Dermis microvascular lymphatic vessel endothelial cell (primary cell): ENCODE measurements at places on chromosomes 1 and 21. TPM values are rescaled to one million over a fixed set of nuclear protein-coding genes. Genes with fewer than 3 reads are reported as not detected.

- no peak for DNase-seq
Observed at GRCh38 chr1:213829780-213830179, 158.0 kb upstream of the PROX1 start.

GRCh38 chr1:25003457-25004190 is 73.5 kb upstream of the RUNX3 start:
- DNase-seq: no peak

DNA sequence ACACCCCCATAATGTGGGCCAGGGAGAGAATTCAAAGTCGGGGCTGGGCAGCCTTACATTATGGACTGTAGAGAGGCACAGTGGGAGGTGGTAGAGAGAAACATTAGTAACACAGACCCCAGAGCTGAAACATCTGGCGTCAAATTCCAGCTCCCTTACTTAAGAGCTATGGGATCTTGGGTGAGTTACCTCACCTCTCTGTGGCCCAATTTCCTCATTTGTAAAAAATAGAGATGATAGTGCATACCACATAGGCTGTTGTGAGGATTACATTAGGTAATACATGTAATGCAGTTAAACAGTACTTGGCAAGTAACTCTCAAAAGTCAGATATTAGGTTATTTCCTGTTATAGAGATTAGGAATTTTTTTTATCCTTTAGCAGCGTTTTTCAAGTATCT is 160.5 kb upstream of the KIAA0040 start:
- no peak for DNase-seq

Gene RAD54L
- 2.0 and 3.0 TPM in 2 replicates for total RNA-seq

Gene OR2AK2
- not detected in 2 replicates for total RNA-seq

Gene INSRR
- not detected in 2 replicates for total RNA-seq

Gene ESRRG
- total RNA-seq: not detected in 2 replicates

DNA sequence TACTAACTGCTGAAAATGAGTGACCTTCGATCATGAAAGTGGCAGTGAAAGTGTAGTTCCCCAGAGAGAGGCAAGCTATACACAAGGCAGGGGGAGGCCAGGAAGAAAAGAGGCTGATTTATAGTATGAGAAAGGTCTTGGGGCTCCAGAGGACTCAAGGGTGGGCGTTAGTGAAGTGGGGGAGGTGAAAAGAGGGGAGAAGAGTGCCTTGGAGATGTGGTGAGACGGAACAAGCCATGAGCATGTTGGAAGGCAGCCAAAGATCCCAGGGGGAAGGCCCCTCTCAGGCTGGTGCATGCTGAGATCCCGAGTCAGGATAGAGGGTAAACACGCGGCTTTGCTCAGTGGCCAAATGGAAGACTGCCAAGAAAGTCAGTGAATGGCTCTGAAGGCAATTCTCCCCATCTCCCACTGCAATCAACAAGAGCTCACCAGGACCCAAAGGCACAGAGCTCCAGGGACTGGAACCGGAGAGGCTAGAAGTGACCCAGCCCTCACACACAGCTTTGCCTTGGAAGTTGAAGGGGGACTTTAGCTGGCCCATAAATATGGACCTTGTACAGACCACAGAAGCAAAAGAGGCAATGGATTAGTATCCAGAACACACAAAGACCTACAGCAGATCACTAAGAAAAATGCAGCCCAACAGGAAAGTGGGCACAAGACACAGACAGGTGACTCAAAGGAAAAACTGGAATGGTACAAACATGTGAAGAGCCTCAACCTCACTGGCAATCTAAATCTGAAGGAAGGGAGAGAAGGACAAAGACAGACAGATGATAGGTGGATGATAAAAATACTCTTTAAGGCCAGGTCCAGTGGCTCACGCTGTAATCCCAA is 49.6 kb downstream of the HSF2BP start:
- DNase-seq: peak; percentile 94

DNA sequence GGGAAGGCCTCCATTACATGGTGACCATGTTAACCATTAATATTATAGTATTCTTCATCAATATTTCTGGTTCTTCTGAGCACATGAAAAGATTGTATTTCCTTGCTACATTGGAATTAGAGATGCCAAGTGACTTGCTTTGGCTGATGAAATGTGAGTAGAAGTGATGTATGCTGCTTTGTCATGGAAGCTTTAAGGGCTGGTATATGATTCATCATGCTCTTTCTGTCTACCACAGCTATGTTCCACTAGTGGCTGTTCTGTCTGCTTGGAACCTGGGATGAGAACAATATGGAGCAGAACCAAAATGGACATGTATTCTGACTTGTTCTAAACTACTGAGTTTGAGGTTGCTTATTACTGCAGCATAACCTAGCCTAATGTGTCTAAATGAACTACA is 163.3 kb downstream of the TM2D1 start:
- no peak for DNase-seq

DNA sequence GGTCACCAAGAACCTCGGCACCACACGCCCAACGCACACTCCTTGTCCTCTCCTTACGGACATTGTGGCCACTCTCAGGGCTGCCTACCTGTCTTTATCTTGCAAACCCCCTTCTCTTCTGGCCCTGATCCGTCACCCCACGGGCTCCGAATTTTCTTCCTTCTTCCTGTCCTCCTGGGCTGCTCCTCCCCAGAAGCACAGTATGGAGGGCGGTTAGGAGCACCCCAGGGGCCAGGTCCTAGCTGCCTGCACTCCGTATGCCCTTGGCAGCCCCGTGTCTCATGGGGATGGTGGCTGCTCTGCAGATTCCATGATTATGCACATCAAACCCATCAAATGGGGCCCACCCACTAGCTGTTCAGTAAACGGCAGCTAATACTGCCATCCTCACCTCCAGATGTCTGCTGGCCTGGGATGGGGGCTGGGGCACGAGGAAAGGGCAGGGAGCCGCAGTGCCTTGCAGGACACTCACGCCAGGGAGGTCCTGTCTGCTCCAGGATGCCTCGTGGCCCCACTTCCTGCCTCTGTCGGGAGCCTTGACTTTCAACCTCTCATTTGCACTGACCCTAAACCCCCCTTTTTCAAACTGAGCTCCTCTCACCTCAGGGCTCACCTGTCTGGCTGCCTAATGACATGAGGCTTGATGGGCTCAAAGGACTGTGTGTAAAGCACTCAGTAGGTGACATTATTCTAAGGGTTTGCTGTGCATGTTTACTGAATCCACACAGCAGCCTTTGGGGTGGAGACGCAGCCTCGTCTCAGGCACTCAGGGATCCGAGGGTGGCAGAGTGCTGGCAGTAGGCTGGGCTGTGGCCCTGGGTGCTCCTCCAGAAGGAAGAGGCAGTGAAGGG is 4.4 kb downstream of the TTC34 start:
- DNase-seq: no peak

Gene OR2L5
- total RNA-seq: not detected in 2 replicates

Gene MOV10
- 37.5 and 58.7 TPM in 2 replicates for total RNA-seq

- peak; percentile 40 for DNase-seq
Observed at GRCh38 chr1:26284597-26285347, 4.9 kb downstream of the SH3BGRL3 start.

DNA sequence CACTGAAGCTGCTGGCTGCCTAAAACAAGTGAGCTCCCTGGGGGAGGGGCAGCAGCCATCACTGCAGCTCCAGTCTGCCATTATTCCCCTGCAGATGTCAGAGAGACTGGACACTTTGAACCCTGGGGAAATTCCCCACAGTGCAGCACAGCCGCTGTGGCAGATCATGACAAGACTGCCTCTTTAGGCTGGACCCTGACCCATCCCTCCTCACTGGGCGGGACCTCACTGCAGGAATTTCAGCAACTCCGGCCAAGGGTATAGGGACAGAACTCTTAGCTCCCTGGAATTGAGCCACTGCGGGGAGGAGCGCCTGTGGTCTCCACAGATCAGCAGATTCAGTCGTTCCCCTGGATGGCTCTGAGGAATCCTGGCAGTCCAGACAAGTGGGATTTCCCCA is 964.6 kb downstream of the BRINP3 start:
- DNase-seq: no peak

GRCh38 chr1:61853583-61853982 is 111.3 kb downstream of the PATJ start:
- peak; percentile 62 for DNase-seq

- no peak for DNase-seq
Observed at GRCh38 chr1:65813956-65814355, 21.3 kb downstream of the PDE4B start.

GRCh38 chr1:117534995-117535467 is 70.8 kb upstream of the TENT5C start:
- peak; percentile 36 for DNase-seq

Gene CLDN17
- not detected in 2 replicates for total RNA-seq

GRCh38 chr1:201414051-201414738 is 7.3 kb downstream of the TNNI1 start:
- DNase-seq: no peak

Gene ITGB2
- total RNA-seq: 0.13 and 0.25 TPM in 2 replicates

GRCh38 chr1:8523666-8524206 is 205.8 kb downstream of the SLC45A1 start:
- peak; percentile 10 for DNase-seq

DNA sequence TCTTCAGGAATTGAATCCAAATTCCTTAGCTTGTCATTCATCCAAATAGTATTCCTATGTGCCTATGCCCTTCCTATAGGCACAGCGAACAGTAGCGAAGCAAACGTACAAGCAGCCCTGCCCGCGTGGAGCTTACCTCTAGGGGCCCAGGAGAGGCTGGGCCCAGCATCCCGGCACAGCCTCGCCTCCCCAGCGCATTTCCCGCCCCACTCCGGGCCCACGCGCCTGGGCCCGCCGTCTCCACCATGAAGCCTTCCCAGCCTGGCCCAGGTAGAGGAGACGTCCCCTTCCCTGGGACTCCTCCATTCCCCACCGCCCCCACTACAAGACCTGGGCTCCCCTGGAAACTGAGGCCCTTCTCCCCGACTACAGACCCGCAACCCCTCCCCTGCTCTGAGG is 245 bp upstream of the TMEM269 start:
- DNase-seq: no peak

GRCh38 chr1:60935599-60936110 is 146.7 kb upstream of the NFIA start:
- DNase-seq: no peak

Gene LCA5L
- total RNA-seq: 0.26 and 0.38 TPM in 2 replicates

- no peak for DNase-seq
Observed at GRCh38 chr1:3713840-3714239, 38.4 kb upstream of the CCDC27 start.

Gene GLIS1
- under 0.01 TPM in 1 of 2 replicates, not detected in the other for total RNA-seq

DNA sequence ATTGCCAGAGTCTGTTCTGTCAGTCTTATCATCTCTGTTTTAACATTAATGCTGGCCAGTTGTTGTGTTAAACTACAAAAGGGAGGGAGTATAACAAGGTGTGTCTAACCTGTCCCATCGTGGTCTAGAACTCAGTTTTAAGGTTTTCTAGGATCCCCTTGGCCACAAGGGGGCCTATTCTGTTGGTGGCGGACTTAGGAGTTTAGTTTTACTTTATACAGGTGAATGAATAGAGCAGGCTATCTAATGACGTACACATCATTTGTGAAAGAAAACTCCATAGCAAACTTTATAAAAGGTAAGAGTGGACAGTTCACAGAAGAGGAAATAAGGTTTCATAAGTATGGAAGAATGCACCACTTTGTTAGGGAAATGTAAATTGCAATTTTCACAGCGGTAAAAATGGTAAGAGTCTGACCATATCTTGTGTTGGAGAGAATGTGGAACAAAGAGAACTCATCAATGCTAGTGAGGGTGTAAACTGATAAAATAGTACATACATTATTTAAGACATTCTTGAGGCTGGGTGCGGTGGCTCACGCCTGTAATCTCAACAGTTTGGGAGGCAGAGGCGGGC is 2.5 kb upstream of the ATF6 start:
- peak; percentile 51 for DNase-seq

- DNase-seq: no peak
Observed at GRCh38 chr1:156229809-156230472, 12.0 kb upstream of the BGLAP start.

Gene TOMM20
- total RNA-seq: 73.6 and 92.5 TPM in 2 replicates

GRCh38 chr1:245742896-245743295 is 588.1 kb downstream of the KIF26B start:
- DNase-seq: no peak

DNA sequence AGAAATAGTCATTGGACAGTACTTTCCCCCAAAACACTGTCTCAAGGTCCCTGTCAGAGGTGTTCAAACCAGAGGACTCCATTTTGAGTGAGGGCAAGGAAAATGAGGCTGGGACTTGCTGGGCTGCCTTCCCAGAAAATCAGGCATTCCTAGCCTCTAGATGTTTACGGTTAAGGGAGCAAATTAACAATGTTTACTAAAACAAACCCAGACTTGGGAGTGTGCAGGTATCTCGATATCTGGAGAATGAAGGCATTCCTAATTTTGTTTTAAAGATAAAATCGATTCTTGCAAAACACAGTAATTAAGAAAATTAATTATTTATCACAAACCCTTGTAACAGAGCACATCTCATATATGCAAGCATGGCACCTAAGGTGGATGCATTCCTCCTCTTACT is 48.9 kb upstream of the CITED4 start:
- DNase-seq: no peak

Gene ESPN
- 0.90 and 1.3 TPM in 2 replicates for total RNA-seq

GRCh38 chr1:201883786-201884185 is 4.9 kb upstream of the SHISA4 start:
- DNase-seq: peak; percentile 48

GRCh38 chr1:39689635-39690034 is 1.6 kb downstream of the HPCAL4 start:
- DNase-seq: no peak

DNA sequence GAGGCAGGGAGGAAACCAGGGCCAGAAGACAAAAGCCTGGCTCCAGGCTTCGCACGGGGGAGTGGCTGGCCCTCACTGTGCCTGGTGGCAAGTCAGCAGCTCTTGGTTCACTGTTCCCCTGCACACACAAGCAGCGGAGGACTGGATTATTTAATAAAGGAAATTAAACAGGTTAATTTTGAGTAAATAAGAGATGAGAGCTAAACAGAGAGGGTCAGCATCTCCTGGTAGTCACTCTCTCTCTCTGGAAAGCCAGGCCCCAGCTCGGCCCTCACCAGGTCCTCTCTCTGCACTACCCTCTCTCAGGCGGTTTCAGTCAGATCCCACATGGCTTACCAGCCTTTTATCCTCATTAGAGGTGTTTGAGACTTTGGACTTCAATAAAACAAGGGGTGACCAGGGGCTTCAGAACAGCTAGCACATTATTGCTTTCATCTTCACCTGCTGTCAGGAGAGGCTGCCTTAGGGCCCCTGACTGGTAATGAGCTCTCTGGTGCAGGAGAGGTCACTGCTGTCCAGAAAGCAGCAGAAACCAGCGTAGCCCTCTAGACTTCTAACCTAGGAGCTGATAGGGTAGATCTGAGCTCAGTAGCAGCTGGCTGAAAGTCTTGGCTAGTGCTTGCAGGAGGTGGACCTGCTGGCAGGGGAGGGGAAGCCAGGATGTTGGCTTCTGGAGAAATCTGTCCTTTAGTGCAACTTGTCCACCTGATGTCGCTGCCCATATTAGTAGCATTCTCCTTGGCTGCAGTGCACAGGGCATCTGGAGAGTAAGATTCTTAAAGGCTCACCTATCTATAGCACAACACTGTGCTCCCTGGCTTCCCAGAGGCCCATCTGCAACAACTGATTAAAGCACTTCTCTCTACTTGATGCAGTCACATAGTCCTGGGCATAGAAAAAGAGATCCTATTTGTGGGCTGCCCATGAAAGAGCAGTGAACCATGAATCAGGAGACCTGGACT is 45.9 kb downstream of the SYT6 start:
- no peak for DNase-seq
